ENCODE measurements at places on chromosomes 2 and 18.
A peak's percentile ranks its signal among the peaks of the same experiment; 100 is the strongest.

DNA sequence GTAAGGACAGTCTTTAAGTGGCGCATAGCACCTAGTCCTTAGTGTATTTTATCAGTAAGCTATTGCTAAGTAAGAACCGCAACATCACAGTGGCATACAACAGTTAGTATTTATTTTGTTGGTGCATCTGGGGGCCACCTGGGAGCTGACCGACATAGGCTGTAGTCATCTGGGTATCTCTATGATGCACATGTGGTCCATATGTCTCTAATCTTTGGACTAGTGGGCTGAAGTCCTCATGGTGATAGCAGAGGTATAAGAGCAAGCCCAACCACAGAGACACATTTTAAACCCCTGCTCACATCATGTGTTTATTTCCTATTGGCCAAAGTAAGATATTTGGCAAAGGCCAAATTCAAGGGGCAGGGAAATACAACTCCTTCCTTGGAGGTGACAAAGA, 2.9 kb downstream of the CAMKMT start:
- DNase-seq: no peak

- DNase-seq: no peak
Measured at GRCh38 chr2:239506101-239506857, 105.5 kb upstream of the HDAC4 start.

DNA sequence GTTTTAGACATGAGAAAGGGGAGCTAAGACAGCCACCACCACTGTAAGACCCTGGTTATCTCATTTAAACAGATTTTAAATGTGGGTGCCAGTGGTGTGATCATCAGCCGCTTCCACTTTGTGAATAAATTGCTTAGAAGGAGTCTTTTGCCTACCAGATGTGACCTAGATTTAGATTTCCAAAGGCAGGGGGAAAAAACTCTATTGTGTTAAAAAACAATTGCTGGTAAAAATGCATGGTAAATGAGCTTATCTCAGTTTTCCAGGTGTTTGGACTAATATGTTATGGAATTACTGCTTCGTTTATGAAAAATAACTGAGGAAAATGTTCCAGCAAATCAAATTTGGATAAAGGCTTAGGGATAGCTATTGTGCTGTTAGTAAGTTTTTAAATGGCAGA, 466.3 kb upstream of the RAB12 start:
- DNase-seq: no peak

DNA sequence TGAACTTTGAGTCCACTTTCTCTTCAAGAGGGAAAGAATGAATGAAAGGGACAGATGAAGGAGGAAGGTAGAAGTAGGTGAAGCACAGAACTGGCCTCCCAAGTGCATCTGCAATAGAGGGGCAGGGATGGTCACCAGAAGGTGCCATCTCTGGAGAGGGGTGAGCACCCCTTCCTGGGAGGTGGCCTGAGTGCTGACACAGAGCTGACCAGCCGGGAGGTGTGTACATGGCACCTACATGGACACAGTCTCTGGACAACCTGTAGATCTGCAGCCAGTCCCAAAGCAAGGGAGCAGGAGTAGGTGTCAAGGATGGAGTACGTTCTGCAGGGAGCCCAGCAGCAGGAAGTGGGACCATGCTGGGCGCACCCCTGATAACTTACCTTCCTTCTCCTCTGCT, 83.2 kb downstream of the TFCP2L1 start:
- DNase-seq: no peak

DNA sequence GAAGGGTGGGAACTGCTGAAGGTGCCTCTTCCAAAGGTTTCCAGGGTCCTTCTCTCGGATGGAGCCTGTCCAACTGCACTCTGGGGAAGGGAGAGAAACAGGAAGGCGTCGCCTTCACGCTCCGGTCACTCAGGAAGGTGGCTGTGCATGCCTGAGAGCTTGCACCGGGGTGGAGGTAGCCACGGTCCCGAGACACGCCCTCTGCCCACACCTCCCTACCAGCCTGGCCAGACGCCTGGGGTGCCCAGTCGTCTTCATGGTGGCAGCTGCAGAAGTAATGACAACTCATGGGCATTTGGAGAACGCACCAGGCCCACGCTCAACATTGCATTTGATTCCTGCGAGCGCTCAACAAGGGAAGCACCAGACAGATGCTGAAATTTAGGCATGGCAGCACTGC, 59.9 kb downstream of the ADNP2 start:
- DNase-seq: no peak

GRCh38 chr2:200278694-200279316, 27.7 kb upstream of the SPATS2L start:
- DNase-seq: no peak

- peak; percentile 41 for DNase-seq
Measured at GRCh38 chr18:75293591-75293990, 83.0 kb downstream of the TSHZ1 start.

DNA sequence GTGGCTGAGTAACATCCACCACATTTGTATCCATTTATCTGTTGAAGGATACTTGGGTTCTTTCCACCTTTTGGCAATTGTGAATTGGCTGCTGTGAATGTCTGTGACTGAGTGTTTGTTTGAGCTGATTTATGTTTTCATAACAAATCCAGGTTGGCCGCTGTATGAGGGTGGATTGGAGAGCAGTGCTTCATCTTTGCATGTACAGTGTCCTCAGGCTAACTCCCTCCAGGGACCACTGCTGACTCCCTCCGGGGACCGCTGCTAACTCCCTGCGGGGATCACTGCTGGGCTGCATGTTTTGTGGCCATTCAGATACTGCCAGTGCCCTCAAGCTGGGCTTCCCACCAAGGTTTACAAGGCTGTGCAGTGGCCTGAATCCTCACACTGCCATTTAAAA, 10.2 kb downstream of the BOK start:
- DNase-seq: no peak

DNA sequence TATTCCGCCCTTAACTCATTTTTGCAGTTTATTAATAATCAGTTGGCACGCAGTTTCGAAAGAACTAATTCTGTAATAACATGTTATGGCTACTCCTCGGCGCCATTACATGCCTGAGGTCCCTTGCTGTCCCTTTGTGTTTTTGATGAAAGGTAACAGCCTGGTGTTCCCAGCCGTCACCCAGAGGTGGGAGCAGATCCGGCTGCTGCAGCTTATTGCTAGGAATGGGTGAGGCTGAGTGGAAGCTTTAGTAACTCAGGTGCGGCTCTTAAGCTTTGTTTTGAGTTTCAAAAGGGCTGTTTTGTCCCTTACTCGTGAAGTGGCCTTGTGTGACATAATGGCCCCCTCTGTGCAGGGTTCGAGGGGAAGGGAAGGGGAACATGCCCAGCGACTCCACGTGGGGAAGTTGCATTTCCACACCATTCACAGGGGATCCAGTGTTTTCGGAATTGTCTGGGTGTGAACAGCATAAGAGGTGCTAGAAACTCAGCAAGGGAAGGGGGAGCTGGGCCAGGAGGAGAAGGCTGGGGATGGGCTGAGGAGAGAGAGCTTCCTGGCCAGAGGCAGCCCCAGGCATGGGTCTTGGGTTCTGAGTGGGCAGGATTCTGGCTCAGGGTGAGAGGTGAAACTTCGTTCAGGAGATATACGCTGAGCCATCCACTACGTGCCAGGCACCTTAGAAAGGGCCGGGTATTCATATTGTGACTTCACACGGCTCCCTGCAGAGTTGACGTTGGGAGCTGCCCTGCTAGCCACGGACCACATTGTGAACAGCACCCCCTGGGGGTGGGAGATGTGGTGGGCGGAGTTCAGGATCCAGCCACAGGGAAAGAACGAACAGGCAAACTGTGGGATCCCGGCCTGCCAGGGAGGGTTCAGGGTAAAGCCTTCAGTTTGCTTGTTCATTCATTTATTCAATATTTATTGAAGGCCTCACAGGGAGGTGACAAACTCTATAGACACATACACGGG, 84.4 kb downstream of the TGOLN2 start:
- peak; percentile 33 for DNase-seq

GRCh38 chr2:78750219-78750618, 275.3 kb upstream of the REG3G start:
- DNase-seq: no peak

GRCh38 chr2:156099382-156099781, 233.1 kb downstream of the NR4A2 start:
- DNase-seq: no peak

GRCh38 chr2:28413152-28413898, 20.7 kb downstream of the FOSL2 start:
- no peak for DNase-seq

DNA sequence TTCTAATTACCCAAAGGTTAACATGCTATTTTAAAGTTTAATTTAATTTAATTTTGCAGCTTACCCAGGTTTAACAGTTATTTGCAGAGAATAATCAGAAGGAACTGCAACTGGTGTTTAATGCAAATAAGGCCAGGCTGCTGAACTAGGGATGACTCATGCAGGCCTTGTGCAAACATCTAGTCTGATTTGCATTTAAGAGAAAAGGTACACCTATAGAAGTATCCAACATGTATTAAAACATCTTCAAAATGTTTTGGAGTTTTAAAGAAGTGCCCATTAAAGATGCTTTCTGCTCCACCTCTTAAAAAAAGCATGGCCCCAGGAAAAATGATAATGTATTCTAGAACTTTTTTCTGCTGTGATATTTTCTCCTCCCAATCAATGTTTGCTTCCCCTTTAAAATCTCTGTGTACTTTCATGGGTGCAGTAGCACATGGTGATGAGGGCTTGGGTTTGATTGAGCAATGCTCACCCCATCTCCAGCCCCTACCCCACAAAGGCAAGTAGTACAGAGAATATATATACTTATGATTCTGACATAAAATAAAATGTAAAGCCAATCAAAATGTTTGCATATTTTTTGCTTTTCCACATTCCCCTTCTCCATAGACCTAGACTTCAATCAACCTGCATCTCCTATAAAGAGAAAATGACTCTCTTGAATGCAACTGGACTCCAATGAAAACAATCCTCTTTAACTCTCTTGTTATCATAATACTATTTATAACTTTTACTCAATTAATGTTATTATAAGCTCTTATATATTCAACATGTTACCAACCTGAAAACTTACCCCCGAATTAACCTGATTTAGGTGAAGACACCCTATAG, 54.1 kb downstream of the ATP8B1 start:
- peak; percentile 64 for DNase-seq

- DNase-seq: no peak
Measured at GRCh38 chr18:42925036-42925435, 190.4 kb downstream of the RIT2 start.

- peak; percentile 57 for DNase-seq
Measured at GRCh38 chr2:135132314-135132713, 80.2 kb downstream of the RAB3GAP1 start.

DNA sequence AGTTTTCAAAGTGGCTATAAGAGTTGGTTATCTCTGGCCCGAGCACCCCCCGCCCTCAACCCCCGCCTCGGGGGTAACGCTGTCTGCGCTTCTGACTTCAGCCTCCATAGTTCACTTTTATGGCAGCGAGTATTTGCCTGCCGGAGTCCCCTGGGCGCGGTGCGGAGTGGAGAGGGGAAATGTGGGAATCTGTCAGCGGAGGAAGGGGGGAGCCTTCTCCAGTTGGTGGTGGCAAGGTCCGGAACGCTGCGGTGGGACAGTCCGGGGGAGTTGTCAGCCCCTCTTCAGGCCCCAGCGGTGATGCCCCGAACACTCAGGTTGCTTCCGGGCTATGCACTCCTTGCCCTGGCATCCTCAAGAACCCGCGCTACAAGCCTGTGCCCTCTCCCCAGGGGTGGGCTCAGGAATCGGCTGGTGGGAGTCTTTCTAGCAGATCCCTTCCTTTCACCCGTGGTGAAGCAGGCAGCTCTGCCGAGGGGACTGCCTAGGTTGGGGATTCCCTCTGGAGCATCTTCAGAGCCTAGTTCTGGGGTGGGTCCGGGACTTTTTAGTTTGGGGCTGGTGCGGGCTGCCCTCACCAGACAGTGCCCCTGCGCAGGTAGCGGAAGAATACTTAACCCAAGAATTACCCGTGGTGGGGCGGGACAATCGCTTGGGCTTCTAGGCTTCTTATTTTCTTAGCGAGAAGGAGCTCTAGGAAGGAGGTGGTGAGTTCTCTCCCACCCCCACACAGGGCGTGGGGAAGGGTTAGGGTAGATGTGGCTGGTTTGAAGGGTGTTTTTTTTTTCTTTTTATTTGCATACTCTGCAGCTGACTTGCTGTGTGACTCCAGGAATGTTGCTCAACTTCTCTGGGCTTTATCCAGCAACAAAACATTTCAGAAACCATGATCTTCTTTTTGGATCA, 1.6 kb downstream of the ATOH8 start:
- peak; percentile 40 for DNase-seq

DNA sequence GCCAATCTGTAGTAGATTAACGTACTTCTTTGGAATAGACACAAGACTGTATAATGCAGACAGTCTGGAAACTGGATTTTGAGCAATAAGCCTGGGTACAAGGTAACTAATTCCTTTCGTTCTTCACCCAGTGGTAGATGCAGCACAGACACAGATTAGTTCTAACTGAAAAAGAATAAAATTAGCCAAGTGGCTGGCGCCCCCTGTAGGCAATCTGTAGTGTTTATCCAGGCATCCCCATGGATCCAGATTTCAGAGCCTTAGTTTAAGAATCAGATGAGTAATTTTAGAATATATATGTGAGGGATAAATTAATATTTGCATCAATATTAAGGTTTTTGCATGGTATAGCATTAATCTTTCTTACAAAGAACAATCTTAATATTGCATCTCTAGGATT, 563.9 kb downstream of the DCC start:
- no peak for DNase-seq

DNA sequence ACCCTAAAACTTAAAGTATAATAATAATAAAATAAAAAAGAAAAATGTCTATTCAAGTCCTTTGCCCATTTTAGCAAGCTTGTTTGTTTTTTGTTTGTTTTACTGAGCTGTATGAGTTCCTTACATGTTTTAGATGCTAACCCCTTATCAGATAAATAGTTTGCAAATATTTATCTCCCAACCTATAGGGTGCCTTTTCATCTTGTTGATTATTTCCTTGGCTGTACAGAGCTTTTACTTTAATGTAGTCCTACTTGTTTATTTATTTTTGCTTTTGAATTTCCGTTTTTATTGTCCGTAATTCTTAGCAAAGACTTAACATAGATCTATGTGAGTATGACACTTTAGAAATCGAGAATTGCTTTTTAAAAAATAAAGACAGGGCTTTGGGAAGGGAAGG, 17.8 kb downstream of the PXDN start:
- no peak for DNase-seq

GRCh38 chr18:64055019-64055418, 85.1 kb downstream of the SERPINB8 start:
- DNase-seq: no peak

GRCh38 chr18:51582551-51582950, 385.1 kb upstream of the MEX3C start:
- no peak for DNase-seq

- DNase-seq: peak; percentile 6
Measured at GRCh38 chr2:6877402-6878304, at the start of gene RSAD2. RSAD2 (plus strand) TSS chr2:6877777; CDS start chr2:6877801, 24 bp downstream.

- DNase-seq: peak; percentile 49
Measured at GRCh38 chr18:63043516-63043915, 276.1 kb downstream of the BCL2 start.

GRCh38 chr2:167190053-167190452, 301.8 kb downstream of the XIRP2 start:
- DNase-seq: peak; percentile 19

GRCh38 chr2:232929303-232930058, 59.4 kb downstream of the SNORC start:
- no peak for DNase-seq

GRCh38 chr2:10307561-10308156, 5.0 kb downstream of the HPCAL1 start:
- no peak for DNase-seq
